M059J (cell line): ENCODE measurements at places on chromosomes 13 and 19. TPM values are rescaled to one million over a fixed set of nuclear protein-coding genes. Genes with fewer than 3 reads are reported as not detected.

Gene MEDAG
- 0.07 and 0.12 TPM in 2 replicates for total RNA-seq

GRCh38 chr13:98476106-98476505 lies 100.8 kb downstream of the STK24 start:
- peak; percentile 15 for DNase-seq

Gene FREM2
- total RNA-seq: 0.12 and 0.76 TPM in 2 replicates

Gene DCAF15
- total RNA-seq: 14.5 and 20.9 TPM in 2 replicates

DNA sequence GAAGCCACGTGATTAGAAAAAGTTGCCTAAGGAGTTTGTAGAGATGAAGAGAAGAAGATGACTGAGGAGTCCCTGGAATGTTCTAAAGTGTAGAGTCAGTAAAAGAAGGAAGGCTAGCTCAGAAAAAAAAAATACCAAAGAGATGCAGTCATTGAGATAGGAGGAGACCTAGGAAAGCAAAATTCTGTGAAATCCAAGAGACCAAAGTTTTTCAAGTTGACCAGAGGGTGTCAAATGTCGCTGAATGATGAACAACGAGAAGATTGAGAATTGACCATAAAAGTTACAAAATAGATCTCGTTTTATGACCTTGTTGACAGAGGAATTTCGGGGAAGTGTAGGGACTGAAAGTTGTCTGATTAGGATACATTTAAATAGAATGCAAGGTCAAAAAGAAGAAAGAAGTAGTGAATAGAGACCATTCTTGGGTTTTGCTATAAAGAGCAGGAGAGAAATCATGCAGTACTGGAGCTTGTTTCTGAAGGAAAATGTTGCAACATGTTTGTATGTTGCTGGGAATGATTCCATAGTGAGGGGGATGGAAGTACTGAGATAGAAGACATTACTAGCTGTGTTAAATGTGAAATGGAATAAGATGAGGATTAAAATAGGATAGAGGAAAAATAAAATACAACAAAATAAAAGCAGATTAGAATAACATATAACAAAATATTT lies 30.2 kb upstream of the HTR2A start:
- DNase-seq: peak; percentile 22

DNA sequence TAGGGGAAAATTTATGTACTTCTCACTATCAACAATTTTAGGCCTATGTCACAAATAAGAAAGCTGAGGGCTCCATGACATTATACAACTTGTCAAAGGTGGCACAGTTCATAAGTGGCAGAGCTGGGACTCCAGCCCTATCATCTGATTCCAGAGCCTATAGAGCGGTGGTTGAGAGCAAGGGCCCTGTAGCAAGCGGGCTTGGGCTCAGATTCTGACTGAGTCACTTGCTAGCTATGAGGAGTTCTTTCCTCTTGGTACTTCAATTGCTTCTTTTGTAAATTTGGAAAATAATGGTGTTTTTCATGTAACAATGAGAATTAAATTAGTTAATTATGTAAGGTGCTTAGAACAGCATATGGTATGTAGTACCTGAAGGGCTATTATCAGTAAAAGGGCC lies 28.7 kb upstream of the FAM216B start:
- DNase-seq: no peak

GRCh38 chr13:98405107-98405571 lies 171.8 kb downstream of the STK24 start:
- DNase-seq: no peak

DNA sequence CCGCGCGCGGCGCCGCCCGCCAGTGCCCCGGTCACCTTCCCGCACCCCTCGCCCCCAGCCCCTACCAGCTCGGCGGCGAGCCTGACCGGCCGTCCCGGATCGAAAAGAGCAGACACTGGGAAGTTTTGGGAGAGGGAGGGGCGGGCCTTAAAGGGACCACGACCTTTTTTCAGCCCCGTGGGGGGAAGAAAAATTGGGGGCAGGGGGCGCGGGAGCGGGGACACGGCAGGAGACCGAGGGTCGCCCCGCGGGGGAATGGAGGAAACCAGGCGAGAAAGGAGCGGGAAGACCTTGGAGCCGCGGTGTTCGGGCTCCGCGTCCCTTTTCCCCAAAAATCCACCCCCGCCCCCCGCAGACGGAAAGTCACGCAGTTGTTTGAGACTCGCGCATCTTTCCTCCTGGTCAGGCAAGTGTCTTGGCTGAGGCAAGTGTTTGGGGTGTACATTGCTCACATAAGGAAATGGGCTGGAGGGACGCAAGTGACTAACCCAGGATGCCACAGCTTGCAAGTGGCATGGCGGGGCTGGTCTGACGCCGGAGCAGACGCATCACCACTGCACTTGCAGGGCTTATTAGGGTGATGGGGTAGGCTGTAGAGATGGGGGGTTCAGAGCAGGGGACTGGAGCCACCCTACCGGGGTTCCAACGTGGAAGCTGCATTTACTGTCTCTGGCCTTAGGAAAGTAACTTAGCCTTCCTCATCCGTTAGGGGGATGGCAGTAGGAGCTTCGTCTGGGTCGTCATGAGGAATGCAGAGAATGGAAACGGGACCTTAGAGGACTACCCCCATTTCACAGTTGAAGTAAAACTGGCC lies 2.7 kb upstream of the HNRNPL start:
- DNase-seq: peak; percentile 73

Gene LRRC25
- not detected in 2 replicates for total RNA-seq
